Ovary (tissue), 10 donors: ENCODE measurements at places on chromosomes 1 and 21. TPM values are rescaled to one million over a fixed set of nuclear protein-coding genes. Genes with fewer than 3 reads are reported as not detected.

Gene PSRC1
- 5.3 TPM for polyA plus RNA-seq

Gene EPHB2
- 3.1 TPM for polyA plus RNA-seq

Gene TRIM67
- not detected for polyA plus RNA-seq

Gene NCF2
- polyA plus RNA-seq, result 15.9 TPM

Gene TLCD4
- 1.1 TPM for polyA plus RNA-seq

Gene SELE
- 2.9 TPM for polyA plus RNA-seq

Gene SYT14
- 0.05 TPM for polyA plus RNA-seq

Gene SPEN
- 30.5 TPM for polyA plus RNA-seq

Gene HEYL
- polyA plus RNA-seq, result 9.0 TPM

Gene NPL
- polyA plus RNA-seq, result 23.5 TPM

Gene A3GALT2
- polyA plus RNA-seq, result not detected

Gene IGSF3
- polyA plus RNA-seq, result 2.1 TPM

Gene NBPF26
- 12.3 TPM for polyA plus RNA-seq

- no peak for DNase-seq
These were observed 4.7 kb downstream of the MAP1LC3C start for GRCh38 chr1:241994171-241994570.

DNA sequence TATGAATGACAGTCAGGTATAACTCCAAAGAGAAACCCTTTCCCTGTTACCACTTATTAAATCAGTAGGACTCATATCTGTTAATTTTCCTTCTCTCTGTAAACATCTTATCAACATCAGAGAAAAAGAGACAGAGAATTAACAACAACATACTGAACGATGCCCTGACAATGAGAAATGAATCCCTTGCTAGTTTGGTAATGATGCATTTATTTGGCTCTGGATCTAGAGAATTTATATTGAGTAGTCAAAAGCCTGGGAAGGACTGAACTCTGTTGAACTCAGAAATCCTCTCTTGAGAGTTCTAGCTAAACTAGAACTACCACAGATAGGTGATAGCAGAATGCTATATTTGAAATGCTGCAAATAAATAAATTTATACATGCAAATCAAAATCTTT is 325.6 kb downstream of the DISC1 start:
- no peak for DNase-seq

DNA sequence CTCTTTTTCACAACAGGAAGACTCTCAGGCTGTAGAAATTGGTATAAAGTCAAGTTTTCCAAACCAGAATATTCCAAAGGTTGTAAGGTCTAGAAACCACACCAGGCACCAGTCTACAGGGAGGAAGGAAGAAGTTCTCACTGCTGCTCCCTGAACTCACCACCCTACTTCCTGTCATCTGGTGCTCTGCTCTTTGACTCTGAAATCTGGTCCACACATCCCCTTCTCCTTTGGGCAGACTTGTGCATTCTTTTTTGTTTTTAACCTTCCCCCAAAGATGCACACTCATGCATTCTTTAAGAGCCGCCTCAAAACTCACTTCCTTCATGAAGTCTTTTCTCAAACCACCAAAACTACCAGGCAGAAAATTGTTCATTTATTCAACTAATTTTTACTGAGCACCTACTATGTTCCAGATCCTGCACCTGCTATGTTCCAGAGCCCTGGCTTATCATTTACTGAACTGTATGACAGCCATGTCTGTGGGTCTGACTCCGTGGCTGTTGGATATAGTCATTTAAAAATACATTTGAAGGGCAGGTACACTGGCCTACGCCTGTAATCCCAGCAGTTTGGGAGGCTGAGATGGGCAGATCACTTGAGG is 30.1 kb upstream of the EPS15 start:
- no peak for DNase-seq

GRCh38 chr1:24266398-24266941 is 52.7 kb upstream of the GRHL3 start:
- DNase-seq, result no peak

DNA sequence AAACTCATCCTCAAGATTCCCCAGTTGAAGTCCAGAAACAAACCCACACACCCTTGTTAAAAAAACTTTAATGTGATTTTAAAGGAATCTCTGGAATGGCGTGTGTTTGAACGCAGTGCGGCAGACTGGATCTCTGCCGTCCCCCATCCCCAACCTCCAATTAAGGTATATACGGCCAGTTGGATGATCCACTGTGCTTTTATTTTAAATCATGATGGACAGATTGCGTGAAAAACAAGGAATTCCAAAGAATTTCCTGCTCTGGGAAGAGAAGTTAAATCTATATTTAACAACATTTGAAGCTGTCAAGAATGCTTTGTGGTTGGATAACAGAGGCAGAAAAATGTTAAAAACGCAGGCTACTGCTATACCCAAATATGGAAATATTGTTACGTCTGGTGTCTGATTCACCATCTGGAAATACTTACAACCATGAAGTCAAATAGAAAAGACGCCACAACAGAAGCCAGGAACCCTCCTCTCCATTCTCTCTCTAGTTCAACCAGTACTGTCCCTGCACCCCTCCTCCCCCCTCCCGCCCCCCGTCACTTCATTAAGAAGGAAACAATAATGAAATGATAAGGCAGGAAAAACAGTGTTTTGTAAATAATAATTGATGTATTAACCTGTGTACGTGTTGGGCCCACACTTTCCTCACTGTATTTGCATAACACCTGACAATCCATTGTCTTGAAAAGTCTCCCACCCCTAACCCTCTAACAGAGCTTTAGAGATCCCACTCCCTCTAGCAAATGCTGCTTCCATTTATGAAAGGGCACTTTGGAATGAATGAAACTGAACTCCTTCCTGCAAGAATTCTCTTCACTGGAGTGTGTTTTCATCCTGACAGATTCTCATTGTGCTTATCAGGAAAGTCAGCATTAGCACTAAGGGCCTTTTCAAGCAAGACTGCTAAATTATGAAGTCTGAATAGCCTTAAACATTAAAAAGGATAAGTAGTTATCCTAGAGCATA is 2.0 kb upstream of the CCN1 start:
- no peak for DNase-seq

DNA sequence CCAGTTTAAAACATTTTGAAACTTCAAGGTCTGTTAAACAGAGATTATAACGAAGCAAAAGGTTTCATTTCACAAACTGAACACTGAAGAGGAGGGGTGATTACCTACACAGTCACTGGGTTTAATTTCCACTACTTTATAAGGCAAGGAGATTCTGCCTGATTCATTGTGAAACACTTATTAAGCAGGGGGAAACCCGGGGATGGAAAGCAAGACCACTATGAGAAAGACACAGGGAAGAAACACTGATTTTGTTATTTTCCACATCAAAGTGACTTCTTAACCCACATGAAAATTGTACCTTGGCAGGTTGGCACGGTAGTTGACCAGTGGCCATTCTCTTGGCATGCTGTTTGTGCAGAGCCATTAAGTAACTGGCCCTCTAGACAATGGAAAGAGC is 8.1 kb upstream of the F5 start:
- no peak for DNase-seq

GRCh38 chr21:32994305-32994704 is 31.4 kb upstream of the OLIG2 start:
- DNase-seq, result no peak

GRCh38 chr1:179206812-179207211 is 22.7 kb downstream of the ABL2 start:
- DNase-seq, result no peak

GRCh38 chr21:37230632-37231248 is 36.4 kb downstream of the VPS26C start:
- no peak for DNase-seq

DNA sequence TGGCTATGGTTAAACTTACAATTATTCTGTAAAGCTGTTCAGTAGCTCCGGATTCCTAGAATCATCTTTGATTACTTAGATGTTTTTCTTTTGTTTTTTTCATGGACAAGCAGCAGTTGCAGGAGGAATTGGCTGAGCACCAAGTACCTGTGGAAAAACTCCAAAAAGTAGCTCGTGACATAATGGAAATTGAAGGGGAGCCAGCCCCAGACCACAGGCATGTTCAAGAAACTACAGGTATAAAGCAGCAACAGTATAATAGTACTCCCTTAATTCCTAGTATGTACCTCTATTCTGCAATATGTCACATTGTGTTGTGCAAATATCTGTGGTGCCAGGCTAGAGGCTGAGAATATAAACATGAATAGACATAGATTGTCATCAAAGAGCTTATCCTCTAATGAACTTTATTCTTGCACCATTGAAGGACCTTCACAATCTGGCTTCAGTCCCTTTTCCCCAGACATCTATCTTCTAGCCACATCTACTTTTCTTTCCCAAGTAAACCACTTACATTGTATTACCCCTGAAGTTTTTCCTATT is 132.3 kb upstream of the BMP8A start:
- peak; percentile 28 for DNase-seq

- no peak for DNase-seq
These were observed 110.4 kb downstream of the PTPRC start for GRCh38 chr1:198749279-198749678.

DNA sequence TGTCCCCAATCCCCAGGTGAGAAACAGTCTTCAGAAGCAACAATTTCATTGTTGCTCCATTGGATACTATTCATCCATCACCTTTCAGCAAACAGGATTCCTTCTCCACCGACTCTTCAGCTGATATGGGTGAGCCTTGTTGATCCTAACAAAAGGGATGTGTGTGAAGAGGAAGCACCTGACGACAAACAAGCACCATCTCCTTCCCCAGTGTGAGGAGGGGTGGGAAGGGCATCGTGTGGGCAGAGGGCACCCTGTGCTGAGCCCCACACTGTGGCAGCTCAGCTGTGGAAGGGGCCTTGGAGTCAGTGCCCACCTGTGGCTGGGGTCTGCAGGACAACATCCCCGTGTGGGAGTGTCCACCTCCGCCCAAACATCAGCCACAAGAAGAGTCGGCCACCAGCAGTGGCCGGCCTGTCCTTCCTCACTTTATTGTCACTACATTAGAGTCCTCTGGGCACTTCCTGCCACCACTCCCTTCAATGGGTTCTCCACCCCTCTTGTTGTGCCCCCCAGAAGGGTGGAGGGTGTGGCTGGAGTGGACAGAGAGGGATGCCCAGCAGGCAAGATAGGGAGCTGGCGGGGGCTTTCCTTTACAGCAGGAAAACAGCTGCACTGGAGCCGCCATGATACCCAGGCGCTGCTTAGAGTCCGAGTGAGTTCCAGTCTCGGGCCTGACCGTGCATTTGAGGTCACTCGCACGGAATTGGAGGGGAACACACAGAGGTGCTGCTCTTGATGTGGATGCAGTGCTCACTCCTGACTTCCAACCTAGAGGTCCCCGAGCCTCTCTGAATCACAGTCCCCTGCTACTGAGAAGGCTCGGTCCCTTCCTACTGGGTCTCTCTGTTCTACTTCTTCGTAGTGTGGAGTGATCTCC is 40.9 kb downstream of the VPS26C start:
- no peak for DNase-seq

- no peak for DNase-seq
These were observed 22.0 kb downstream of the LRRC42 start for GRCh38 chr1:53968125-53968513.

DNA sequence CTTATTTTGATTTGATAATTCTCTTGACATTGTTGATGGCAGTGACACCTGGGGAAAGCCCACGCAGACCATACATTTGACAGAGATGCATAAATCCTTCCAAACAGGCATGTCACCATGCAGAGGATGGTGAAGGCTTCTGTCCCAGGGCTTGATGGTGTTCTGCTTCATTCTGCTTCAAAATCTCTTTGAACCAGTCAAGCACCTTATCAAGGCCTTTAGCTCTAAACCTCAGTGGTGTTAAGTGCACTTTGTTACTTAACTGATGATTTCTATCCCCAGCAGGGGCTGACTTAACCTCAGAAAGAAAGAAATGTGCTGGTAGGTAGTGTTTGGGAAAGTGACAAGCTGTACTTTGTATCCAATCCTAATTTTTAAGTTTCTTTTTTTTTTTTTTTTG is 81.1 kb downstream of the RRAGC start:
- no peak for DNase-seq

DNA sequence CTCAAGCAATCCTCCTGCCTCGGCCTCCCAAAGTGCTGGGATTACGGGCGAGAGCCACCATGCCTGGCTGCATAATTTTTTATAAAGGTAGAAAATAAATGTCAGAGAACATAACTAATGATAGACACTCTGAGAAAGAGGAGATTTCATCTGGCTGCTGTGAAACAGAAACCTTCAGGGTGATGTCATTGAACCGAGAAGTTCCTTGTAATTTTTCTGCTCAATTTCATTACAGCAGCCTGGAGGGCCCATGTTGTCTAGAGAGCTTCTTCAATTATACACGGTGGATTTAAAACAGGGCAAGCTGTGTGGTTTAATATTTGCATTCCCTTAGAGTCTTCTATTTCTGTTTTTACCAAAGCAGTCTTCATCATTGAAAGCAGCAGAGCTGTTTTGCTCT is 64.3 kb upstream of the MORC3 start:
- DNase-seq, result no peak

DNA sequence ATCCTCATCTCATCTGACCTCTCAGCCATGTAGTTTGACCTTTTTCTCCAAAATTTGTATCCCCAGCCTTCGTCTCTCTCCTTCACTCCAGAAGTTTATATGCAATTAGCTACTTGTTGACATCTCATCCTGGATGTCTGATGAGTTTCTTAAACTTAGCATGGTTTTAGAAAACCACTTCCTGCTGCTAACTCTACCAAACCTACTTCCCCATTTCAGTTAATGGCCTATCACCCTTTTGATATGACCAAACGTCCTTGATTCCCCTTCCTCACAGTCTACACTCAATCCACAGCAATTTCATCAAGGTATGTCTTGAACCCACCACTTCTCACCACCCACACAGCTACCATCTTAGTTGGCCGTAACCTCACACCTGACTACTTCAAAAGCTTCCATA is 121.9 kb downstream of the LRRC40 start:
- no peak for DNase-seq

- no peak for DNase-seq
These were observed 55.7 kb downstream of the USP1 start for GRCh38 chr1:62492521-62492920.

DNA sequence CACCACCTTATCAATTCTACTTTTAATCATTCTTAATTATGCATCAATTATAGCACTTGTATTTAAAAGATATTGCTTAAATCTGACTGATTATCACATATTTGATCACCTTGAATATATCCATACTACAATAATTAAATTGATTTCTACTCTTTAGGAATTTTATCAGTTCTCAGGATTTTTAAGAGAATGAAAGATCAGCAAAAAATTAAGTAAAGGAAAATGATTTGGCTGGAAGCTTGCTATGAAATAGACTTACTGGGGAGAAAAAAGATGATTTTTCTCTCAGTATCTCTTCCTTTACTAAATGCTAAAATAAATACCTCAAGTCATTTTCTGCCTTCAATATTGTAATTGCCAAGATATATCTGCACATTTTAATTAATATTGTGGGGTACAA is 848.6 kb downstream of the LTN1 start:
- DNase-seq, result no peak

- no peak for DNase-seq
These were observed 14.6 kb downstream of the TFAP2E start for GRCh38 chr1:35587736-35588135.
